Hematopoietic multipotent progenitor cell treated with erythropoietin and hydrocortisone succinate and interleukin-3 and kit ligand, for 15 days (in vitro differentiated cells): ENCODE measurements at places on chromosomes 7 and 10.
A peak's percentile ranks its signal among the peaks of the same experiment; 100 is the strongest.

DNA sequence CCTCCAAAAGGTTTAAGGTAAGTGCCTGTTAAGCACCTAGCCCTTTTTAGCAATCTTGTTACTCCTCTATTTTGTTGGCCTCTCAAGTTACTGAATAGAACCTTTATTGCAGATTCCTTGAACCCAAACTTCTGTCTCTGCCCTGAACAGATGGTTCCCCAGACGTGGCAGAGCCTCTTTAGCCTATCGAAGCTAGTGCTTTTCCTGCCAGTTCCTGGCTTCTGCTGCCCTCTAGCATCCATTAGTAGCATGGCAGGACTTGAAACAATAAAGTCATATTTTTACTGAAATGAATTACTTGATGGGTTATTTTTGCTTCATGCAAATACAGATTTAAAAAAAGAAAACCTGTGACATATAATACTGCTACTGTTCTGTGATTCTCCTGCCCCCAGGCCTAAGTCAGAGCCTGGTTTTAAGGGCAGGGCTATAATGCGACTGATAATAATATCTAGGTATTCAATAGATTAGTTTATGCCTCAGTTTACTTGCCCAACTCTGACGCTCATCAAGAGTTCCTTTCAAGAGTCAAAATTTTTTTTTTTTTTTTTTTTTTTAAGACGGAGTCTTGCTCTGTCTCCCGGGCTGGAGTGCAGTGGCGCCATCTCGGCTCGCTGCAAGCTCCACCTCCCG is 84.3 kb upstream of the PHF14 start:
- peak; percentile 7 for DNase-seq

DNA sequence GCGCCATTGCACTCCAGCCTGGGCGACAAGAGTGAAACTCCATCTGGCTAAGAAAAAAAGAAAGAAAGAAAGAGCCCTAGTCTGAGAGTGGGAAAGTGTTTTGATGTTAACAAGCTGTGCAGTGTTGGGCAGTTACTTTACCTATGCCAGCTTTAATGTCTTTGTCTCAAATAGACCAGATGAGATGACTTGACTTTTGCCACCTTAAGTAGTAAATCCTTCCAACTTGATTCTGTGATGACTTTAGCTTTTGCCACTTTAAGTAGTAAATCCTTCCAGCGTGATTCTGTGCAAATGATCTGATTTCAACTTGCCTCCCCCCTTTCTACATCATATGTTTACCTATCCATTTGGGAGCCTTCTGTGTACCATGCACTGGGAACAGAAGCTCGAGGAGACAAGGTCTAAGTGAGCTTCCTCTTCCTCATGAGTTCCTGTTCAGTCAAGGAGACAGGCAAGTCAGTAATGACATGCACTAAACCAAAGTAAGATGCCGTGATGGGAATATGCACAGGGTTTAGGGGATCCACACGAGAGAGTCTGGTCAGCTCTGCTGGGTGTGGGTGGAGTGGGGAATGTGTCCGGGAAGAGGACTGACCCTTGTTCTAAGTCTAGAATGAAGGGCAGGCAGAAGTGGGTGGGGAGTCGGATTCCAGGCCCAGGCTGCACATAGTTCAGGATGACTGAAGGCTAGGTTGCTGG is 17.2 kb downstream of the INPP5F start:
- no peak for DNase-seq

DNA sequence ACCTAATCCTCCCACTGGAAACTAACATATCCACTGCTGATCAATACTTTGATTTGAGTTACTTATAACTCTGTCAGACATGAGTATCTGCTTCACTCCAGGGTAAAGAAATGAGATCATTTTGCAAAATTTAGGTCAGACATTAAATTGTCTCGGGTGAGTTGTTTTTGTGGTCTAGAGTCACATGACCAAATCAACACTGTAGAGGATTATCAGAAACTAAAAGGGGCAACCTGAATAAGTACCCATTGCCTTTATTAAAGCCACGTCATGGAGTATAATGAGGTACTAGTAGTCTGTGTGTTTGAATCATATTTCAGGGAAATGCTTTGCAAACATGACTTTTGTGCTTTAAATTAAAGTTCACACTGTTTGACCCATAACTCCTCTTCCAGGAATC is 107.7 kb upstream of the ADO start:
- DNase-seq: no peak

DNA sequence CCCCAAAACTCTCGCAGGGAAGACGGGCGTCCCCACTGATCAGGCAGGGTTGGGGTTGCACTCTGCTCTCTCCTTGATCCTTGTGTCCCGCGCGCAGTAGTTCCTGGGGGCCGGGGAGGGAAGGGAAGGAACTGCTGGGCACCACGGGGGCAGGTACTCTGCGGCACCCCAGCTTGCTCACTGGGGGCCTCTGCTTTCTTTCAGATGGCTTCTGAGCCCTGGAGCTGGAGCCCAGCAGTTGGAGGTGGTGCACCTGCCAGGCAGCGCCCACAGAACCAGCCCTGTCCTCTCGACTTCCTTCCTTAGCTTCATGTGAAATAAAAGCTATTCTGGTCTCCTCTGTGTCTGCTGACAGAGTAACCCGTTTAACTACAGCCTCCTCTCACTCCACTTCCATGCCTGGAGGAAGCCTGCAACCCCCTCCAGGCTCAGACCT is 12.2 kb downstream of the PLAC9 start:
- no peak for DNase-seq

- DNase-seq: no peak
Observed at GRCh38 chr7:157514306-157514705, 177.5 kb downstream of the DNAJB6 start.

DNA sequence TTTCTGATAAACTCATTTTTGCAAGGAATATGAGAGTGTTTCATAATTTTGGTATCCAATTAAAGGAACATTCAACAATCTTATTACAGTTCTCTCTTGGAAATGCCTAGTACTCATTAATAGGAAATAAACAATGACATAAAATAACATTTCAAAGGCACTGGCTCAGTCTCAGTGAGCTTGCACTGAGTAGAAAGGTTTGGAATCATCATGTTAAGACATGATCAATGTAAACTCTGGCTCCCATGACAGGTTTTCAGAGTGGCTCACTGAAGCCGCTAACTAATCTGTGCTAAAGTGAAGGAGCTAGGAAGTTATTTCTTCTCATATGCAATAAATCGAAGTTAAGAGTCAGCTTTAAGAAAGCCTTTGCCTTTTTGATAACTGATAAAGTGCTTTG is 203.3 kb upstream of the HGF start:
- DNase-seq: no peak

- DNase-seq: peak; percentile 12
Observed at GRCh38 chr10:32446536-32447406, 831 bp downstream of the CCDC7 start.

GRCh38 chr10:12782537-12782936 is 219.0 kb downstream of the CCDC3 start:
- peak; percentile 55 for DNase-seq

DNA sequence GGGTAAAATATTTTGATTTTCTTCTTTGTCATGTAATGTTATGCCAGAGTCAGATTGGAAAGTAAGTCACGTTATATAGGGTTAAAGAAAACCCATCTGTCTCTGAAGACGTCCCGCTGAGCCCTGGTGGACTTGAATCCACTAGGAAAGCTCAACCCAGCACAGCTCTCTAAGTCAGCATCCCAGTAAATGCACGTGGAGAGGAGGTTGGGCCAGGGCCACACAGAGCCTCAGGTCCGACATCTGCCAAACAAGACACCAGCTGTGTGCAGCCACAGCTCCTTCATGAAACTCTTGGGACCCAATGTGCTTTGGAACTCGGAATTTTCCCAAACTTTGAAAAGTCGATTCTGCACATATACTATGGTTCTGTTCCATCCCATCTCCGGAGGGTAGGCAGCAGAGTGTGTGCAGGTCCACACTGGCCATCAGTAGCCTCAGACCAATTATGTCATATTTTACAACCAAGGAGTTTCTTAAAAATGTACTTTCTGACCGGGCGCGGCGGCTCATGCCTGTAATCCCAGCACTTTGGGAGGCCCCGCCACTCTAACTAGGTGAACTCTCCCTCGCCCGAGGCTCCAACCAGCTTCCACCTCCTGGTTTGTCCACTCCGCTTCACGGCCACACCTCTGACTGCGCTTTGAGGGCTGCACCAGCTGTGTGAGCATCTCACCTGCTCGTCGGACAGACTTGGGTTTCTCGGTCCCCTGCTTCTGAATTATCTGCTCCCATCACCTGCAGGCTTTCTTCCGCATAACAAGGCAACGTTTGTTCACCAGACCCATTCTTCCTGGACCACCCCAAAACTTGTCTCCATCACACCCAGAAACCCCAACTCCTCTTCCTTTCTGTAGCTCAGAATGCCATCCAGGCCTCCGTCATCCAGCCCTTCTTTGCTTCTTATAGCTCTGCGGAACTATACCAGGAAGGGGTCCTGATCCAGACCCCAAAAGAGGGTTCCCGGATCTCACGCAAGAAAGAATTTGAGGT is 29.7 kb upstream of the DNAJB6 start:
- no peak for DNase-seq

DNA sequence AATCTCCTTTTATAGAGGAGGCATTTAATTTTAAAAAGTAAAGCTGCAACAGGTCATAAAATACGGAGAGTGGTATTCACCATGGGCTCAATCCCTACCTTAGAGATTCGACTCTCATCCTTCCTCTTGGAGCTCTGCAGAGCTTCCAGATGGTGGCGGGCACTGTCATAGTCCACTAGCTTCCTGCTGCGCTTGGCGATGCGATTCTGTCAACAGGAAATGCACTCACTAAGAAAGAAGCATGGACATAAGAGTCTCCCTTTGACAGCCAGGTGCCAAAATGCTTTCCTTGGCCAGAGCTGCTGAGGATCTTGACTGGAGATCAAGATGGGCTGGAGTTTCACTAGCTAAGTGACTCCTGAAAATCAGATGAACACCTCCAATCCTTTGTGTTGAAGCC is 154.4 kb downstream of the AMPH start:
- no peak for DNase-seq

DNA sequence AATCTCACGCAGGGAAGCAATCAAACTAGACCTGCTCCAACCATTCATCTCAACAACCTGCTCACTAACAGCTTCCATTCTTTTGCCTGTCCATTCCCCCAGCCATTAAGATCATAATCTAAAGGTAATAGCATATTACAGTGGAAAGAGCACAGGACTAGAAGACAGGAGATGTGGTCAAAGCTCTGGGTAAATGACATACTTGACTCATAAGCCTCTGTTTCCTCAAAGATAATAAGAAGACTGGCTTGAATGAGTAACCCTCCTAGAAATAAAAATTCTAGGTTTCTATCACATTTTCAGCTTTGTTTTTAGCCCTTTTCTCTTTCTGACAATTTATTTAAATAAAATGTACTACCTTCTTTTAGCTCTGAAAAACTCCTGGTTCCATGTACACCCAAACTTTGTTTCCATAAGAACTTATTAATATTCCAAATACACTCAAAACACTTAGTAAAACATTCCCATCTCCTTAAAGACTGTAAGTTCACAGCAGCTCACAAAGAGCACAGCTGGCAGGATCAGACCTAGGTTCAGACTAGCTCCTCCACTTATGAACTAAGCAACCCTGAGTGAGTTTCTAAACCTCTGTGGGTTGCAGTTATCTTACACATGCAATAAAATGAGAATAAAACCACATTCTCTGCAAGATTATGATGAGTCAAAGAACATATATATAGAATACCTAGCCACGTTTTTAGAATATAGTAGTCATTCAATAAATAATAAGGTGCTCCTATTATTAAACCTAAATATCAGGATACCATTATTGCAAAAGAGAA is 11.6 kb downstream of the FAM204A start:
- no peak for DNase-seq
